Activated naive CD4-positive, alpha-beta T cell treated with anti-CD3 and anti-CD28 coated beads, Interleukin-2, amount 50 U/mL, for 16 hours (primary cell): ENCODE measurements at places on chromosomes 13 and 19.

GRCh38 chr13:111893607-111894443 lies 173.1 kb upstream of the SOX1 start:
- no peak for DNase-seq

GRCh38 chr13:51063909-51064308 lies 47.2 kb downstream of the C13orf42 start:
- no peak for DNase-seq

- no peak for DNase-seq
Observed at GRCh38 chr19:42261763-42262162, 6.8 kb upstream of the ERF start.

GRCh38 chr13:22836475-22836874 lies 344.3 kb upstream of the SGCG start:
- no peak for DNase-seq

DNA sequence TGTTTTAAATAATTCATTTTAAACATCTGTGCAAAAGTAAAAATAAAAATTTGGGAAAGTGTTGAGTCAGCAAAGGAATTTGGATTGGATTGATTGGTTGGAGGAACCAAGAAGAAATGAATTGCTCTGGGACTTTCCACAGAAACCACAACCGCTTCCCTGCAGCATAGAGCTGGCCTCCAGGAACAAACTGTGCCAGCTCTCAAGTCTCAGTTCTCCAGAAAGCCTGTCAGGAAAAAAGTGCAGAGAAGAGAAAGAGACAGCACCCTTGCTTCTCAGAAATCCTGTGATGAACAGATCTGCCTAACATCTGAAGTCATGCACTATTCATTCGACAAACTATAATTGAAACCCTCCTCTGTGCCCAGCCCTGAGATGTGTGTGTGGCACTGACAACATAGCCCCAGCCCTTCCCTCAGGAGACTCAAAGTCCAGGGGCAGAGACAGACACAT lies 14.8 kb downstream of the LYPD3 start:
- no peak for DNase-seq

DNA sequence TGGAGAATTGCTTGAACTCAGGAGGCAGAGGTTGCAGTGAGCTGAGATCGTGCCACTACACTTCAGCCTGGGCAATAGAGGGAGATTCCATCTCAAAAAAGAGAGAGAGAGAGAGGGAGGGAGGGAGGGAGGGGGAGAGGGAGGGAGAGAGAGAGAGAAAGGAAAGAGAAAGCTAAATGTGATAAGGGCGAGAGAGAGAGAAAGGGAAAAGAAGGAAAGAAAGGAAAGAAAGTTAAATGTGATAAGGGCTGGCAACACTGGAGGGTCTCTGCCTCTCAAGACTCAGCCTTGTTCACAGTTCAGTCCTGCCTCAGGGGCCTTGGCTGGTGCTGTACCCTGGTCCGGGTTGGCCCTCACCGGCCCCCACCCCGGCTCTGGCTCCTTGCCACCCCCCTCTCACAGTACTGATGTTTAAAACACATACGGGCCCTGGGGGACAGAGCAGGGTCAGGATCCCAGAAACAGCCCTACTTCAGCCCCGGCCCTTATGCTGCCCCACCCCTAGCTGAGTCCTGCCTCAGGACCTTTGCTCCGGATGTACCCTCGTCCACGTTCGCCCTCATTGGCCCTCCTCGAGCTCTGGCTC lies 3.5 kb downstream of the MAP1S start:
- DNase-seq, result no peak

- DNase-seq, result no peak
Observed at GRCh38 chr19:29326351-29326750, 113.4 kb upstream of the UQCRFS1 start.
